ENCODE measurements at places on chromosomes 6 and 20.

DNA sequence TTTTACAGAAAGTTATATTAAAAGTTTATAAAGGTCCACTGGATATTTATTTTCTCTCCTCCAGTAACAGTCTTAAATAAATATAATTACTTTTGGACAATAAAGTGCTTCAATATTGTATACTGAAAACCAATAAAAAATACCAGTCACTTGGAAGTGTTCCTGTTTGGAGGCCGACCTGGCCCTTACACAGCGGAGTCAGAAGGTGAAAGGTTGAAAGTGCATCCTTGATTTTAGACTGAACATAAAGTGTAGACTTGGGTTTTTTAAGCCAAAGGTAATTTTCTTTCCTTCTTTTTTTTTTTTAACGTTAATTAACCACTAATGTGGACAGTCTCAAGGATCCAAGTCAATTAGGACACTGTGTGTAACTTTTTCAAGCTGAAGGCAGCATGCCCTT is 152.3 kb upstream of the TBX18 start:
- no peak for DNase-seq

DNA sequence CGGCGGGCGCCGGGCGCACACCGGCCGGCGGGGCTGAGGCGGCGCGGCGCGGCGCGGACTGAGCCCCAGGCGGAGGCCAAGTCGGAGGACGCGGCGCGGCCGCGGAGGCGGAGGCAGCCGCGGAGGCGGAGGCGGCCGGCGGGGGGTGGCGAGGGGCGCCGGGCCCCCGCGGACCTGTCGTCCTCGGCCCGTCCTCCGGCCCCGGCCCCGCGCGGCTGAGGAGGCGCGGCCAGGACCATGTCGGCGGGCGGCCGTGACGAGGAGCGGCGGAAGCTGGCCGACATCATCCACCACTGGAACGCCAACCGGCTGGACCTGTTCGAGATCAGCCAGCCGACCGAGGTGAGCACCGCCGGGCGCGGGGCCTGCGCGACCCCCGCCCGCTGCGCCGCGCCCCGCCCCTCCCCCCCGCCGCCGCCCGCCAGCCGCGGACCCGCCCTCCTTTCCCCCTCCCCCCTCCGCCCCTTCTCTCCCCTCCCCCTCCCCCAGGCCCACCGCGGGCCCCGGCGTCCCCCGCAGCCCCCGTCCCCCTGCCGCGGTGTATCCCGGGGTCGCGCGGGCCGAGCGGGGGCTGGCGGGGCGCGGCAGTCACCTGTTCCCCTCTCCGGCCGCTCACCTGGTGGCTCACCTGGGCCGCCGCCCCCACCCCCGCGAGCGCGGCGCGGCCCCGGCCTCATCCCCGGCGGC is at the start of gene AFDN:
Gene AFDN (plus strand): TSS at position 16 of the 687 bp plus-strand sequence. CDS start 222 bp downstream, at position 238.
- DNase-seq: no peak

- no peak for DNase-seq
Measured at GRCh38 chr20:11255860-11256259, 582.1 kb upstream of the JAG1 start.

GRCh38 chr20:37566590-37567330 is 39.1 kb upstream of the BLCAP start:
- peak; percentile 54 for DNase-seq

- DNase-seq: no peak
Measured at GRCh38 chr6:56860475-56860874, 94.4 kb upstream of the BEND6 start.

GRCh38 chr20:50138479-50139393 is 14.8 kb downstream of the PEDS1 start:
- no peak for DNase-seq

- DNase-seq: no peak
Measured at GRCh38 chr6:47221565-47221964, 88.1 kb downstream of the TNFRSF21 start.

GRCh38 chr6:167472880-167473279 is 148.0 kb downstream of the TTLL2 start:
- no peak for DNase-seq

- DNase-seq: no peak
Measured at GRCh38 chr6:124688369-124688768, 273.9 kb upstream of the RNF217 start.

DNA sequence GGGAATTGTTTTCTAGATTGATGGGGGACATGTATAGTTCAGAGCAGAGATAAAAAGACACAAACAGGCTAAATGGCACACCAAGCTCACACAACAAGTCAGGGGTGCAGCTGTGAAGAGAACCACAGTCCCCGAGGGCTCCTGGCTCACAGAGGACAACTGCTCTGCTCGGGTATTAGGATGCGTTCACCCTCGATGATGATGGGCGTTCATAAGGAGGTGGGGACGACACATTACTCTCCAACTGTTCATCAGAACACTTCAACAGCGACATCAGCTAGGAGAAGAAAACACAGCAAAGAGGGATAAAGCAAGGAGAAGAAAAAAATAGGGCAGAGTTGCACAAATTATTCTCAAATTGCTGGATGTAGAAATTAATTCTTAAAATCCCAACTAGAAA is 174.8 kb upstream of the RREB1 start:
- no peak for DNase-seq

DNA sequence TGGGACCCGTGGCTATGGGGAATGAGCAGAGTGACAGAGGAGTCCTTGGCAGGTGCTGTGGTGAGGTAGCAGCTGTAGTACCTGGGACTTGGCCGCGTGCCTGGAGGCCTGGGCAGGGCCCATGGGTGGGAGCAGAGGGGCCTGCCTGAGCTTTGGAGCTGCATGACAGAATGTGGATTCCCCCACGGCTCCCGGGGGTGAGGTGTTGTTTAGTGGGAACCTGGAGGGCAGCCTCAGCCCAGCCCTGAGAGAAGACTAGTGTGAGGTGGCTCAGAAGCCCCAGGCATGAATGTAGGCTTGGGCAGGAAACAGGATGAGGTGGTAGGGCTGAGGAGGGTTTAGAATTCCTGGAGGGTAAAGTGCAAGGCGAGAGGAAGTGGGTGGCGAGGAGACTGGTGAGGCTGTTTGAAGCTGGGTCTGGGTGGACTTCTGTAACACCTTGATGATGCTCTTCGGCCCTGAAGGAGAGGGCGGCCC is 86.5 kb upstream of the SCP2D1 start:
- DNase-seq: no peak

GRCh38 chr6:5941188-5941587 is 65.5 kb downstream of the NRN1 start:
- no peak for DNase-seq

DNA sequence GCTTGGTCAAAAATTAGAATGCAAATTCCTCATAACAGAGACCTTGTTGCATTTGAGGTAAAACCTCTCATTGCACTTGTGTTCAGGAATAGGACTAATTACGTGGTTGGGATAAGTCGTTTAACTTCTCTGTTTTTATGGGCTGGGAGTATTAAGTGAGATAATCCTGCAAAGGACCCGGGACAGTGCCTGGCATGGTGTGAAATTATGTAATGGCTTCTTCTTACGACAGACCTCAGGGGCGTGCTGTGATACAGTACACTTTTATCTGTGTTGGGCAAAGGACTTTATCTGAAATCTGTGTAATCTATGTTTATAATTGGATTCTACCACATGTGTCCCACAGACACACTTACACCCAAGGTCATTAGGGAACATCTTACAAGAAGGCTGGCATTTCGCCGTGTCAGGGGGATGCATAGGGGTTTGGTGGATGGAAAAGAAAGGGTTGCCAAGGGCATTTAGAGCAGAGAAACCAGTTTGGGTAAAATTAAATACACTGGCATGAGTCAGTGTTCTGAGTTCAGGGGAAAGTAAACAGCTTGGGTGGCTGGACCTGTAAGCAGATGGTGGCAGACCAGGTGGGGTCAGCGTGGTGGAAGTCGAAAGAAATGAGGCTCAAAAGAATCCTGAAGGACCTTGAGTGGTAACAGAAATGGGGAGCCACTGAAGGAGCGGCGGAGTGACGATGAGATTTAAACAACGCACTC is 17.2 kb upstream of the RTF2 start:
- no peak for DNase-seq

GRCh38 chr6:11730641-11731040 is 48.0 kb downstream of the ADTRP start:
- peak; percentile 40 for DNase-seq

DNA sequence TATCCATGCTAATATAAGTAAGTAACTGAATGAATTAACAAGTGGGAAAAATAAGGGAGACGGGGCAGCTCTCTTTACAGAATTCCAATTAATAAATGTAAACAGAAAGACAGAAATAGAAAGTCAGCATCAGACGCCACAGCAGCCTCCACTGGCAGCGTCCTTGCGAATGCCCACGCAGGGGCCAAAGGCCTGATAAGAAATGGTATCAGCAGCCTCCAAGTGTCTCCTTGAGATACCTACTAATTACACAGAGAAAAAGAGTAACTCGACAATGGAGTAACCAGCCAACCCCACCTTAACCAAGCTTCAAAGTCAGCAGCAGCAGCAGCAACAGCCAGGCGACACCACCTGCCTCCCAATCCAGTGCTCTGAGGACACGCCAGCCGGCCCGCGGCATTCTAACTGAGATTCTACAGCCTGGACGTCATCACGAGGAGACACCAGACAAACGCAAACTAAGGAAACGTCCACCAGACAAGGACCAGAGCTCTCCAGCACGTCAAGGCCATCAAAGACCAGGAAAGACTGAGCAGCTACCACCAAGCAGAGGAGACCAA is 78.8 kb downstream of the TAF4 start:
- DNase-seq: no peak

All from osteocyte (in vitro differentiated cells).